Left lung (tissue), 14 donors: ENCODE measurements at places on chromosomes 12 and 14. TPM values are rescaled to one million over a fixed set of nuclear protein-coding genes. Genes with fewer than 3 reads are reported as not detected.

The OVCH1 gene
- 0.20 TPM for total RNA-seq

The CEP128 gene
- 4.8 TPM for total RNA-seq

The CATSPERB gene
- total RNA-seq, result 1.3 TPM

The ANKRD9 gene
- 32.3 TPM for total RNA-seq

The MAP3K9 gene
- 10.7 TPM for total RNA-seq

DNA sequence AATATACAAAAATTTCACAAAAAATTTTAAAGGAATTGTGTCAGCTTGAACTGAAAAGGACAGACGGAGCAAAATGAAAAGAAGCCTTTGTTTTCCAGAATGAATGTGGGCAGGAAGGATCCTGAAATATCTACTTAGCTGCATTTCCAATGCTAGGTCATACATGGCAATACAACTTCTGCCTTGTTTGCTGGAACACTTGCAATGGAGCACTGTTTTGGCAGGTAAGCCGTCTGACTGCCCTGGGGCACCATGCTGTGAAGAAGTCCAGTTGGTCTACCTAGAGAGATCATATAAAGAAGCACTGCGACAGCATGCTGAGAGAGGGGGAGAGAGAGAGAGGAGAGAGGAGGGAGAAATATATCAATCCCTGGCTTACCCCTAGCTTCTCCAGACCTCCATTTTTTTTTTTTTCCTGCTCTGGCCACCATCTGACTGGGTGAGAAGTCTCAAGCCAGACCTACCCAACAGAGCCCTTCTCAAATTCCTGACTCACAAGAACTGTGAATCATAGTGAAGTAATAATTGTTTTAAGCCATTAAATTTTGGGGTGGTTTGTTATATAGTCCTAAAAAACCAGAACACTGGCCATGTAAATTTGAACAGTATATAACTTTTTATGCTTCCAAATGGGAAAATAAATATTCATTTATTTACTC lies 97.1 kb upstream of the PRICKLE1 start:
- no peak for DNase-seq

GRCh38 chr14:73754911-73755360 lies 40.8 kb upstream of the PNMA1 start:
- no peak for DNase-seq

- DNase-seq, result no peak
Observed at GRCh38 chr12:15404485-15404884, 82.2 kb downstream of the PTPRO start.

GRCh38 chr14:75049731-75050201 lies 1.5 kb downstream of the MLH3 start:
- no peak for DNase-seq

GRCh38 chr14:88333036-88333435 lies 10.0 kb upstream of the KCNK10 start:
- no peak for DNase-seq

DNA sequence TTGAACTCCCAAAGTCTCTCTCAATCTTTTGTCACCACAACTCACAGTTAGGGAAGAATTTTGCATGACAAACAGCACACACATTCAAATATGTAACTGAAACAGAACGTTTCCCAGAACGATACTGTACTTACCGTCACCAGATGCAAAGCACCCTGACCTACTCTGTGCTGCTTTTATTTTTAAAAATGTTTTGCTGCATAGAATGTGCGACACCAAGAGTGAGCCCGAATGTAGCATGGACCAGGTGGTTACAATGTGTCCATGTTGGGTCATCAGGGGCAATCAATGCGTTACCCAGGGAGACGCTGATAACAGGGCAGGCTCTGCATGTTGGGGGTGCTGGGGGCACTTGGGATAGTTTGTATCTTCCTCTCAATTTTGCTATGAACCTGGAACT lies 14.6 kb upstream of the EIF5 start:
- no peak for DNase-seq

DNA sequence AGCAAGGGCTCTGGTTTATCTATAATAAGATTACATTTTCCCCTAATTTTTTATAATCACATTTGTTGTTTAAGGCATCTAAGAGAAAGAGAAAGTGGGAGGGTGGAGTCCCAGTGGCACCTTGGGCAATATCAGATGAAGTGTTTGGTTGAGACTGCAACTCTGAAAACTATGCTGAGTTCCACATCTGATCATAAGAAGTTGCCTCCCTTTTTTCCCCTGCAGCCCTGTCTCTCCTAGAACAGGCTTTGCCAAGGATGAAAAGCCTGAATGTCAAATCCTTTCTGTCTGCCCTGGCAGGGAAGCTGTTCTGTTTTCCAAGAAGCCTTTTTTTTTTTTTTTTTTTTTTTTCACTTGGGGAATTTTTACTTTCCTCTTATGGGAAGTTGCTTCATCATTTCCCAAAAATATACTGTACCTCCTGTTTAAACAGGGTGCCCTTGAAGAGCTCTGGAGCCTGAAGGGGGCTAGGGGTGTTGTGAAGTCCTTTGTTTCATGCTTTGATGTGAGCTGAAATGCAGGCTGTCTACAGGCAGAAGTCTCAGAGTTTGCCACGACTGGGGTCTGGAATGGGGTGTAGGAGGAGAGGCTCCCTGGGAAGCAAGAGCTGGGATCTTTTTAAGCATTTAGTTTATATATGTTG lies 71.3 kb downstream of the SUSD6 start:
- DNase-seq, result no peak

DNA sequence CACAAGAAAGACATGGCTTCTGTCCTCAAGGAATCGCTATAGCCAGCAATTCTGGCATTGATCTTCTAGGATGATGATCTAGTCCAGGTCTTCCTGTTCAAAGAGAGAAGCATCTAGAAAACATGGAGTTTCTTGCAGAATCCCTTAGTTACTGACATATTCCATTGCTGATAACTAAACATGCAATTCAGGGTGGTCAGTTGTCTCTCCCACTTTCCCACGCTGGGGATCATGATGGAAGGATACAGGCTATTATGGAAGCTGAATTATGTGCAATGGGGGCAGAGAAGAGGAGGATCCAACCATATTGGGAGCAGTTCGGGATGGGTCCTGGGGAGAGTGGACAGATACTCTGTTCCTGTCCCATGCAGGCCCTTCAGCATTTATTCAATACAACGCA lies 9.8 kb upstream of the RPH3A start:
- no peak for DNase-seq

- DNase-seq, result no peak
Observed at GRCh38 chr14:63781686-63782085, 53.8 kb upstream of the SGPP1 start.

DNA sequence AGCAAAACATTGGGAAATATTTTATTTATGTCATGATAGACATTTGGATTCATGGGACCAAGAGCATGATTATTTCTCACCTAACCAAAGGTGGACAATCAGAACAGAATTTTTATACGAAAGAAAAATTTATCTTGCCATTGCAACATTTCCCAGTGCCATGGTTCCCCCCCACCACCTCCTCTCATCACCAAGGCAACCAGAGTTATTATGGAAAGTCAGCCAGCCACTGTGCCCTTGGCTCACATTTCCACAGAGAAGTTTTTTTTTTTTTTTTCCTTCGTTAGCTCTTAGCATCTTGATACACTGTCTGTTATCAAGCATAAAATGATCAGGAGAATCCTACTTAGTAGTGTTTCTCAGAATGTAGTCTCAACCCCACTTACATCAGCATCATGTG lies 176.4 kb upstream of the TMTC1 start:
- DNase-seq, result no peak

GRCh38 chr12:15931590-15932053 lies 20.5 kb downstream of the DERA start:
- no peak for DNase-seq

- DNase-seq, result no peak
Observed at GRCh38 chr14:51527073-51527472, 124.6 kb upstream of the FRMD6 start.
